ENCODE measurements at places on chromosomes 5 and 9.

DNA sequence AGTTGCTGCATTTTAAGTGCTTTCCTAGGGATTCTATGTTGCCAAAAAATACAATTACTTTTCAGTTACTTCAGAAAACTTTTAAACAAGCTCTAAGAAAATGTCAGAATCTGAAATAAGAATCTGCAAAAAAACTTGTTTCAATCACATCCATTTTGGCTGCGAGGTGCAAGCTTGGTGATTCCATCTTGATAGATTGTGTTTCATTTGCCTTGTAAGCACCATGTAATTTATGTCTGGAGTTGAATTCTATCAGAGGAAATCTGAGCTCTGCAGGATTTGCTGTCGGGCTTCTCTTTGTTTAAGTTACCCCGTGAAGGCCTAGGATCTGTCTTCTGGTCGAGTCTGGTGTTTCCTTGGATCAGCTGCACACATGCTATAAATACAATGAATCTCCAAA is 40.4 kb upstream of the MAN2A1 start:
- DNase-seq: no peak

DNA sequence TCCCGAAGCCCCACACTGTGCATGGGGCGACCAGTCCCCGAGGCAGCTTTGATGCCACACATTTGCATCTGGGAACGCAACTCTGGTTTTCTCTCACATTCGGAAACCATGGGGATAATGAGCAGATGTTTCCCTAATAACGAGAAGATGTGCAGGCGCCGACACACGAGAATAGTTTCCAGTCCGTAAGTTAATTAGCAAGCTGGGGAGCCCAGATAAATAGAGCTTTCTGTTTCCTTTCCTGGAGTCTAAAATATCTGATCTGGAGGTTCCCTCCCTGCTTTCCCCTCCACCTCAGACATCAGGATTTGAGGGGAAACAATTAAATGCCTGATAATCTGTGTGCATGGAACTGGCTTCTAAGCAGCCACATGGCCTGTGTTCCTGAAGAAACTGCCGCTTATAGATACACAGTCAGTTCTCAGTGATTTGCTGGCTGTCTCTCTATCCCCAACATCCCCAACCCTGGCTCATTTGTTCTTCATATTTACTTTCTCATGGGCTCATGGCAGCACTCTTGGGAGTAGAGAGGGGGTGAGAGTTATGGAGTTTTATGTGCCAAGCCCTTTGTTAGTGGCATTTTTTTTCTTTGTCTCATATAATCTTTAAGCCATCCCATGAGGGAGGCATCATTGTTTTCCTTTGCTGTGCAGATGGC is 62.8 kb downstream of the PDZD2 start:
- no peak for DNase-seq

- DNase-seq: no peak
These were observed 1.4 kb downstream of the ACO1 start for GRCh38 chr9:32385885-32386283.

DNA sequence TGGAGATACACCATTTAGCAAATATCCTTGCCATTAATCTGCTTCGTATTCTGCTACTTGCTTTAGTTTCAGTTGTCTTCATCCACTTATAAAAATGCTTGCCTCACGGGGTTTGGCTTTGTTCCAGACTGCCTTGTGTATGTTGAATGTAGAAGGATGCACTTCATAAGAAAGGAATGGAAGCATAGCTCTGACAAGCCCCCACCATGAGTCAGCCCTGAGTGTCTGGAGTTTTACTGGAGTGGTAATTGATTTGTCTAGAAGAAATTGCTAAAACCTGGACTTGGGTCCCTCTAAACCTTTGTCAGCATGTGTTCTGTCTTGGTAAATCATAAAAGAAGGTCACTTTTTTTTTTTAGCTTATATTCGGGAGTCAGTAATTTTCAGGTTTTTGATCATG is 4.6 kb downstream of the TEX48 start:
- no peak for DNase-seq

DNA sequence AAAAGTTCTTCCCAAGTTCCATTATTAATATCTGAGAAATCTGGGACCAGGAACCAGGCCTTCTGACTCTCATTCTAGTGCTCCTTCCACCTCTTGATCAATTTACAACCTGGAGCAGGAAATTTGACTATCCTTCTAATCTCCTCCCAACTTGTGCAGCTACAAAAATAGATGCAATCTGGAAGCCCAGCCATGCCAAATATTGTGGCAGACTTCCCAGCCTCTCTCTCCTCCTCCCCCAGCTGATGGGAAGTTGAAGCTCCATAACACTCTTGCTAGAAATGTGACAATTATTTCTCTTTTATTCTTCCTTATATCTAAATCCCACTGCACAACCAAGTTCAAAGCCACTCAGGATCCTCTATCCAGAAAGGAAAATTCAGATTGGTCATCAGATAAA is 252.1 kb downstream of the SEC61B start:
- no peak for DNase-seq

DNA sequence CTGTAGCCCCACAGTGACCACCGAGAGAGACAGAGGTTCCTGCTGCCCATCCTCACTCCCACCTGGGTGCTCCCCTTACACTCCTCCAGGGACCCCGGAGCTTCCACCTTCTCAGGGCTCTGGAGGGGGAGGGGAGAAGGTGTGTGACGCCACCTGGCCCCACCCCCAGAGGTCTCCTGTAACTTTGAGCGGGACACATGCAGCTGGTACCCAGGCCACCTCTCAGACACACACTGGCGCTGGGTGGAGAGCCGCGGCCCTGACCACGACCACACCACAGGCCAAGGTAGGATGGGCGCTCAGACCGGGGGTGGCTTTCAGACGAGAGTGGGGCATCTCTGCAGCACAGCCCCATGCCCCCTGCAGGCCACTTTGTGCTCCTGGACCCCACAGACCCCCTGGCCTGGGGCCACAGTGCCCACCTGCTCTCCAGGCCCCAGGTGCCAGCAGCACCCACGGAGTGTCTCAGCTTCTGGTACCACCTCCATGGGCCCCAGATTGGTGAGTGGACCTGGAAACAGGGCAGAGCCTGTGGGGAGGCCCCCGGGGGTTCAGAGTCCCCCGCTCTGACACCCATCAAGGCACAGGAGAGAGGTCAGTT is 4.5 kb downstream of the MAMDC4 start:
- DNase-seq: no peak
